ENCODE measurements at places on chromosomes 2 and 18.

- DNase-seq, result no peak
Observed at GRCh38 chr2:22247466-22247865, 1123.7 kb downstream of the TDRD15 start.

DNA sequence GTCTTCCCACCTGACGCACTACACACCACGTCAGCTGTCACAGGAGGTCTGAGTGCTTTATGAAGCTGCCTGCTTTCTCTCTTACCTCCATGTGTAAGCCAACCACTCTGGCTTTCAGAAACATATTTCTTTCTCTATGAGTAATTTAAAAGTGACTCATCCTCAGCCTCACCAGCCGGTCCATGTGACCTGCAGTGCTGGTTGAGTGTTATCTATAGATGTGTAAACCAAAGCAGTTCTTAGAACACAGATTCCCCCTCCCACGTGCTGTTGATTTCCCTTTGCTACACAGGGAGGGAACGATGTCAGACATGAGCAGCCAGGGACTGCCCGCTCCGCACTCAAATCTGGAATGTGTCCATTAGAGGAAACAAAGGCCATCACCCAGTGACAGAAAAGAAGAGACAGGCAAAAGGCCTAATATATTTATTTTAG, 157.8 kb downstream of the BCL2 start:
- peak; percentile 75 for DNase-seq

- DNase-seq, result no peak
Observed at GRCh38 chr2:233115121-233115520, 55.0 kb downstream of the INPP5D start.

- no peak for DNase-seq
Observed at GRCh38 chr18:73232933-73233332, 365.1 kb upstream of the NETO1 start.

DNA sequence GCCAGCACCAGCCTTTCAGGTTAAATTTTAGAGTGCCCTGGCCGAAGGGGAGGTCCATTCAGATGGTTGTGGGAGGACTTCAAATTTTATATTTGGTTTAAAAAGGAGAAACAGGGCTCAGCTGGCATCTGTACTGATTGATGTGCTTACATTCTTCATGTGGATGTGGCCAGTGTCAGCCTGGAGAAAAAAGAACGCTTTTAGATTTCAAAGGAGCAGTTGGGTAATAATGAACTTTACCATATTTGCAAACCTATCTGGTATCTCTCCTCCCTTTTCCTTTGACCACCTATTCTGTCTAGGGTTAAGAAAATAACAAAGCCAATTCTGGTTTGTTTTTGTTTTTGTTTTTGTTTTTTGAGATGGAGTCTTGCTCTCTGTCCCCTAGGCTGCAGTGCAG, 21.3 kb downstream of the RAB12 start:
- DNase-seq, result no peak

DNA sequence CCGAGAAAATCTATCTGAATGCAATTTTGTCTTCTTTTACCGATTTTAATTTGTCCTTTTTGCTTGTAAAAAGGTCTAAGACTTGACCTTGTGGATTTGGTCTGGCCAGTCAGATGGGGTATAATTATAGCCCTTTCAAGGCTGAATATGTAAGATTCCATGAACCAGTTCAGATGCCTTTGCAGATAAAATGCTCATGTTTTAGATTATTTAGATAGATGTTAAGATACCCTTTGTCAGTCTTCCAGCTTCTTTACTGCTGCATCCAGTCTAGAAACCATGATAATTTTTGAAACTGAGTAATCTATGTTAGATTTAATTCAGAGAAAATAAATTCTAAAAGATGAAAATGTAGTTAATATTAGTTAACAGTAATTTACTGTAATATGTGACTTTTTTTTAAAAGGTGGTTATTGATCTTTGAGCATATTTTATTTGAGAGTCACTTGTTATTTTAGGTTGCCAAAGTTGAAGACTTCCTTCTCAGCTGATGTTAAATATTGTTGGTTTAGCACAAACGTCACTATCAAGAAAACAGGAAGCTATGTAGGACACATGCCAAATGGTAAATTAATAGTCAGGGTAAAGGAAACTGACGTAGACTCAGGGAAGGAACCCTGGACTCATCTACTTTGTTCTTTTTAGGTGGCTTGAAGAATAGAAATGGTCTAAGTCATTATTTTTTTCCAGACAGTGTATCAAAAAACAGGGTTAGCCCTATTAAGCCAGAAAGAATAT, 29.8 kb downstream of the BABAM2 start:
- DNase-seq, result no peak

- DNase-seq, result no peak
Observed at GRCh38 chr2:89850881-89851582, 1159.6 kb downstream of the RPIA start.

- DNase-seq, result no peak
Observed at GRCh38 chr18:79788734-79789085, 9.0 kb upstream of the KCNG2 start.

GRCh38 chr2:58957188-58957840, 716.2 kb upstream of the FANCL start:
- no peak for DNase-seq

DNA sequence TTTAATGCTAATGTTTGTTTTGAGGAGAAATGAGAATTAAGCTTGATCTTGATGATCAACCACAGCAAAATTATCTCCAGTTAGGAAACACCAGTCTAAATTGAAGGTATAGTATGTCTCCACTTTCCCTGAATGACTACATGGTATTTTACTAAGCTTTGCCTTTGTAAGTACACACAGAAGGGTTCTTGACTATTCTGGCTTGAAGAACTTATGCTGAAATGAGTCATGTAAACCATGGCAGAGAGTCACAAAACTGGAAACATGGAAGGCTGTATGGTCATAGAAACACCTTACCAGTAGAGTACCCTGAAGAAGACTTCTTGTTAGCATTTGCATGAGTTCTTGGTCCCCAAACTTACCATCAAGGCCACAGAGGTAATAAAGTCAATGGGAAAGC, 250.5 kb downstream of the SLC8A1 start:
- no peak for DNase-seq

GRCh38 chr2:113672326-113672932, 45.4 kb downstream of the RABL2A start:
- DNase-seq, result no peak

DNA sequence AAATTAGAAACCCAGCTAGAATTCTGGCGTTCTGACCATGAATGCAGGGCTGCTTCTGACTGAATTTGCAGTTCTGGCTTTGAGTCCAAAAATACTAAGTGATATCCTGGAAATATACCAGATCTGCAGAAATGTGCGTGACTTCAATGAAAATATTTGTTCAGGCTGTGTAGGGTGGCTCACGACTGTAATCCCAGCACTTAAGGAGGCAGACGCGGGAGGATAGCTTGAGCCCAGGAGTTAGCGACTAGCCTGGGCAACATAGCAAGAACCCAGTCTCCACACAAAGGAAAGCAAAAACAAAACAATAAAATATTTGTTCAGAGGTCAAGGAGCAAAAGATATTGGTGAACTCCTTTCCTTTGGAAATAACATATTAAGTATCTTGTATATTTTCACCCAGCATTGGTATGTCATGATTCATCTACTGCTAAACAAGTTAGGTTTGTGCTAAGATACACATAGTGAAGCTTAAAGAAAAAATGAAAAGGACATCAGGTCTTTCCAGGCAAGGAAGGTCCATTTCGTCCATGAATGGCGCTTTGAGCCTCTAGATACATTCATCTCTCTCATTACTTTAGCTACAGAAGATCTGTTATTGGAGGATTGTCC, 239.2 kb downstream of the CMPK2 start:
- DNase-seq, result no peak

DNA sequence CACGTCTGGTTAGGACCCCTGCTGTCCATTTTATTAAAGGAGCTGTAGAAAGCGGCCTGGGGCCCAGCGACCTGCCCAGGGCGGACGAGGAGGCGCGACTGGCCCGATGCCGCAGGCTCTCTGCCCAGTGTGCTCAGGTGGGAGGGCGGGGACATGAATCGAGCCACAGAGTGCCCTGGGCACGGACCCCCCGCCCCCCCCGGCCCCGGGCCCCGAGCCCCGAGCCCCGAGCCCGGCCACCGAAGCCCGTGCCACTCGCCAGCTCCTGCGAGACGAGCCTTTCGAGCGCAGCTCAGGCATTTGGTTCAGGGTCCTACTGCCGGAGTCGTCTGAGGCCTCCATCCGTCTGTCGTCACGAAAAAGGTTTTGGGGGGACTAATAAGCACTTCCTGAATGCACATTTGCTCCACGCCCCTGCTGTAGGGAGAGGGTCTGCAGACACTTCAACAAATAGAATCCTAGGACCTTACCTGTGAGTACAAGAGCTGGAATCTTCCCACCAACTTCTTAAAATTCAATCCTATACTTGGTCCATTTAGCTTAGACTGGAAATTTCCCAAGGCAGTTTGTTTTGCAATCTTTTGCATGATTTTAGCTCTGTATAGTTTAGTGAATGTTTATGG, 602 bp upstream of the ADAM17 start:
- peak; percentile 3 for DNase-seq

- no peak for DNase-seq
Observed at GRCh38 chr2:211085056-211085680, 528.8 kb downstream of the CPS1 start.

DNA sequence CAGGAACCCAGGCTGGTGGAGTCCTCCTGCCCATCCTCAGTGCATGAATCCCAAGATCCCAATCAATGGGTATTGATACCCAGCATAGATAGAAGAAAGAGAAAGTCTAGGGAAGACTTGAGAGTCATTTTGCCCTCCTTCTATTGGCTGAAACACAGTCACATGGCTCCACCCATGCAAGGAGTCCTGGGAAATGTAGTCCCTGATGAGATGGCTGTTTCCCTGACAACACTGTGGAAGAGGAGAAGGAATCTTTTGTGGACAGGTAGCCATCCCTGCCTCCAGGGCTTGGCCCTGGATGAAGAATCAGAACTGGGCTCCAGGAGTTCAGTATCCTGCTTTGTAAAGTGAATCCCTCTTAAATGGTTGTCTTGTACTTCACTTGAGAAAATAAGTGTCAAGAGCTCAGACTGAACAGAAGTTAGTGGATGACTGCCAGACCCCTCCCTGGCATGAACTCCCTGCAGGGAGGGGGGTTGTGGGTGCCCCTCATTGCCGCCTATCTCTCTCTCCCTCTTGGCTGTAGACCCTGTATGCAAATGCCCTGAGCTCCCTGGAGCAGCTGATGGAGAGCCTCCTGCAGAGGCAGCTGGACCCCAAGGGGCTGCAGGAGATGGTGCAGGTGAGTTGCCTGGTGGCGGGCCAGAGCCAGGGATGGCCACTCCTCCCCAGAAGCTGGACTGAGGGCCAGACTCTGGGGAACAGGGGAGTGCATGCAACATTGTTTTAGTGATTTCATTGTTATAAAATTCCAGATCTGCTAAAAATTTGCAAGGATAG, 36.1 kb downstream of the MROH2A start:
- DNase-seq, result no peak

DNA sequence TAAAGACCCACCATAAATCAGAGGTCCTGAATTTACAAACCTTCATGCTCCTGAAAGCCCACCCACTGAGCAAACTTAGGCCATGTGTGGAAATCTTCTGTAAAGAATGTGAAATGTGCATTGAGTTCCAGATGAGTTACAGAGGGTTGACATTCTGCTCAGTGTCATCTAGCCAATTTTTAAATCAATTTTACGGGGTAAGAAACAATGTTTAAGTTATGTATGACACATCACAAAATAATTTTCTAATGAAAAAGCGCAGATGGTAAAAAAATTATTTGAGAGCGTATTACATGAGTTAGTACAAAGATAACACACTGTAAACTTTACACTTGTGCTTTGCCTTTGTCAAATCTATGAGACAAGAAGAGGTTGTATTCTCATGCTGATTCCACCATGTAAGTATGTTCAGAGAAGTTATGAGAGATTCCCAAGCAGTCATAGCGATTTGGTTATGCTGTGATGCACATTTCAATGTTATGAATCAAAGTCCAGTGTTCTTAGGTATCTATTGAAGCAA, 446.3 kb downstream of the ADCYAP1 start:
- no peak for DNase-seq

DNA sequence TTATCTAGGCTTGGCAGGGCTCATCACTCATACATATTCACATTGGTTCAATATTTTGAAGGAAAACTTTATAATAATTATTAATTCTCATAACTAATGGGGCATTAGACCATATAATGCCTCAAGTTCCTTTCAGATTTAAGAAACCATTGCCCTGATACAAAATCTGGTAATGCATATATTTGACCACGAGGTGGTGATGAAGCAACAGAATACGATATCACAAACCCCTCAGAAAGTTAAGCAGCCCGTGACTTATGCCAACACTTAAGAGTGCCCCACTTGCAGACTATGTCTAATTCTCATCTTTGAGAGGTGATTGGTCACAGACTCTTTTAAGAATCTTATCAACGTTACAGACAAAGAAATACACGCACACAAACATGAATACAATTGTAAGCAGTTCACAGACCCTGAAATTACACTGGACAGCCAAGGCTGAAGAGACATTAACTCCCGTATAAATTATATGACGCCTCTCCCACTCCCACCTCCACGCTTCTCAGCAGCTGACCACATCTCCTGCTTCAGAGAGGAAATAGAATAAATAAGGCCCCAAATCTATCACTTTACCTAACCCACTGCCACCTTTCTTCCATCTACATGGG, 20.7 kb upstream of the DNAH6 start:
- DNase-seq, result peak; percentile 10

- no peak for DNase-seq
Observed at GRCh38 chr18:52227536-52227935, 112.5 kb upstream of the DCC start.

DNA sequence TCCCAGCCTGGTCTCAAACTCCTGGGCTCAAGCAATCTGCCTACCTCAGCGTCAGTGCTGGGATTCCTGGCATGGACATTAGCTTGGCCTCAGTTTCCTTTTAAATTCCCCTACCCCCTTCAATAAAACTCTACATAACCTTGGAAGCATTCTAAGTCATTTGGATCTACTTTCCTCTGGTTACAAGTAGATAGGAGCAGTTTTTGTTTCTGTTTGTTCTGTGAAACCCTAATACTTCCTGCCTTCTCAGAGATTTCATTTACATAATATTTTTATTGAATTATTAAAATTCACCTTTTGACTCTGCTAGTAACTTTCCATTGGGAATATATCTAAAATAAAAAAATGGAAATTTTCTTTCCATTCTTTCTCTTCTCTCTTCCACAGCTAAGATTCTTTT, 25.9 kb downstream of the GIGYF2 start:
- no peak for DNase-seq

- no peak for DNase-seq
Observed at GRCh38 chr2:240999873-241000541, 1.6 kb downstream of the SNED1 start.

DNA sequence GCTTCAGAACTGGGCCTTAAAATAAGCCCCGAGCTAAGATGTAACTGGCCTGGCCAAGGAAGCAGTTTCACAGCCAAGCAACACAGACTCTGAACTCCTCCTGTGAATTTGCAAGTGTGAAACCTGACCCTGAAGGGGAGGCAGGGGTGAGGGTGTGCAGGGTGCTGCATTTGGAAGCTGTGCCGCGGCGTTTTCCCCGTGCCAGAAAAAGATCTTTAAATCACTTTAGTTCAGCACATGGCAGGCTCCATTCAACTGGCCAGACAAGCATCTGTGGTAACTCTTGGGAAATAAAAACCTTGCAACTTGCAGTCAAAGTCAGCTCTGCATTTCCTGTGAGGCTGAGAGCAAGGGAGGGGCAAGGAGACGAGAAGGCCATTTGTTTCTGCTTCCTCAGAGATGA, 209.3 kb upstream of the SOX11 start:
- DNase-seq, result no peak

- no peak for DNase-seq
Observed at GRCh38 chr2:100948942-100949811, 52.9 kb upstream of the RPL31 start.
